Uterus (tissue), 4 donors: ENCODE measurements at places on chromosomes 12 and 14.

DNA sequence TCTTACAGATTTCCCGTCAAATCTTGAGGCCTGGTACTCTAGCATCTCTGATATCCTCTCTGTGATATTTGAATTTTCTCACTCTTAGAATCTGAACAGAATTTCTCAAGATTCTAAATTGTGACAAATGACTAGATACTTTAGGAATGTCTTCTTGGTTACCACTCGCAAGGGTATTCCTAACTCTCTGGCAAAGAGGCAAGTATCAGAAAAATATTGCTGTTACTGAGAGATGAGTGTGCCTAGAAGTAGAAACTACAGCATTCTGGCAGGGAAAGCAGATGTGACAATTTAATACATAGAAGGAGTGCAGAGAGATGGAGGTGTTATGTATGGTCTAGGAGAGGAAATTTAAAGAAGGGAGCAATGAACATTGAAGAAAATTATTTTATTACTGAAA is 467.8 kb downstream of the LRIG3 start:
- DNase-seq: no peak

DNA sequence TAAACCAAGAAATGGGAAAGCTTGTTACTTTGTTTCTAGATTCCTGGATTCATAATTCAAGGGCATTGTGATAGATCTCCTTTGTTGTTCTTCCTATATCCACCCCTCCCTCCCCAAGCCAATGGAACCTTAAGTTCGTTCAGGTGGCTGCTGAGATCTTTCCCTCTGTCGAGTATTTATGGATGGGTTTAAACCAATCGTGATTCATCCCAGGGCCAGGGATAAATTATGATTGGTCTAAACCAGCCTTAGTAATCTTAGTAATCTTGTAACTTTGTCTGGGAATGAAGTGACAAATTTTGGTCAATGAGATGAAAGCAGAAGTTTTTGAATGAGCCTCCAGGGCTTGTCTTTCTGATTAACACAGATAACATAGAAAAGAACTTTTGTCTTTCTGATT is 56.1 kb upstream of the PCED1B start:
- DNase-seq: no peak

DNA sequence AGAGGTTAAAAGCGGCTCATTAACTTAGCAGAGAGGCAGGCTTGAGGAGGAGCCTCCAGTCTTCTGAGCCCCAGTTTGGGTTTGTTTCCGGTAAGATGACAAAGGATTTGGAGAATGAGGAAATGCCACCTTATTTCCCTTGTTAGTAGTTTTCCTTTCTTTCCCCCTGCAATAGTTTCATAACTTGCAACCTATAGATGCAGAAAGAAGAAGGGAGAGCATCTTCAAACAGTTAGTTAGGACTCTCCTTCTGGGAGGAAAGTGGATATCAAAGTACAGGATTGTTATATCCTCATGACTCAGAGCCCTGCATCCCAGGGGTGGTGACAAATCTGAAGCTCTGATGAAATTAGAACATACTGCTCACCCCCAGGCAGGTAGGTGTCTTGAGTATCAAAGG is 180.7 kb upstream of the SLC38A2 start:
- DNase-seq: no peak

GRCh38 chr12:104276273-104277131 is 27.0 kb upstream of the EID3 start:
- no peak for DNase-seq

GRCh38 chr14:80764496-80764895 is 177.0 kb downstream of the CEP128 start:
- no peak for DNase-seq

DNA sequence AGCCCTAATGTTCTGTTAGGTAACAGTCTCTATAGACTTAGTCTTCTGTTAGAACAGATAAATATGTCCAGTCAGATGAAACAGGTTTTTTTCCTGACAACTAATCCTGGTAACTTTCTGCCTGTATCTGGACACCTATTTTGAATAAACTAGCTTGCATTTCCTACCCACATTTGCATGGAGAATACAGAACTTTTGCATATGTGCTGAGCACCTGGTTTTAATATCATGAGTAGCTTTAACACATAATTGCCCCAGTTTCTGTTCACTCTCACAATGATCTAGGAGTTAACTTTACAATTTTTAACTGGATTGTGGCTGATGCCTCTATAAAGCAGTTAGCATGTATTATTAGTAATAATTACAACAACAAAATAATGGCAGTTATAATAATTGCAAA is 111.7 kb downstream of the KTN1 start:
- no peak for DNase-seq

GRCh38 chr14:69036757-69037506 is 57.8 kb upstream of the ACTN1 start:
- no peak for DNase-seq

DNA sequence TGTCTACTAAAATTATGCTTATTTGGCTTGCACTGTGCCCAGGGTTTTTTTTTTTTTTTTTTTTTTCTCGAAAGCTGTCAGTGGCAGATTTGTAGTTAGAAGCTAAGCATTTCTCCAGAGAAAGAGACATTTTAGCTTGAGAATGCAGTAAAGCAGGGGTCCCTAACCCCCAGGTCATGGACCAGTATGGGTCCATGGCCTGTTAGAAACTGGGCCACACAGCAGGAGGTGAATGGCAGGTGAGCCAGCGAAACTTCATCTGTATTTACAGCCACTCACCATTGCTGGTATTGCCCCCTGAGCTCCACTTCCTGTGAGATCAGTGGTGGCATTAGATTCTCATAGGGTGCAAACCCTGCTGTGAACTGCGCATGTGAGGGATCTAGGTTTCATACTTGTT is 73.7 kb downstream of the TMTC2 start:
- no peak for DNase-seq

DNA sequence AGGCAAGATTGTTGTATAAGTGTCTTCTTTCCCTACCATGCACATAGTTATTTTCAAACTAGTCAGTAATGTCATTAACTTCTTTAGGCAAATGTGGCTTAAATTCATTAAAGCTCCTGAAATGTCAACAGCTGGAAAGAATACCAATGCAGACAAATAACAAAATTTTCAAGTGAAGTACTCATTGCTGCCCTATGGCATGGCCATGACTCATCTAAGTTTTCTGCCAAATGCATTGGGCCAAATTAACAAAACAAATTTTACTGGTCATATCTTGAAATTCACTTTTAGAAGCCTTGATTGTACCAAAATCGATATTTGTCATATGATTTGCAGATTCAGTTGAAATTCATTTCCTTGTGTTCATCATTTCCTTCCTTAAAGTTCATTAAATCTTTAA is 915.9 kb downstream of the SLC6A15 start:
- DNase-seq: no peak

GRCh38 chr12:97943359-97943758 is 480.8 kb downstream of the RMST start:
- DNase-seq: no peak

DNA sequence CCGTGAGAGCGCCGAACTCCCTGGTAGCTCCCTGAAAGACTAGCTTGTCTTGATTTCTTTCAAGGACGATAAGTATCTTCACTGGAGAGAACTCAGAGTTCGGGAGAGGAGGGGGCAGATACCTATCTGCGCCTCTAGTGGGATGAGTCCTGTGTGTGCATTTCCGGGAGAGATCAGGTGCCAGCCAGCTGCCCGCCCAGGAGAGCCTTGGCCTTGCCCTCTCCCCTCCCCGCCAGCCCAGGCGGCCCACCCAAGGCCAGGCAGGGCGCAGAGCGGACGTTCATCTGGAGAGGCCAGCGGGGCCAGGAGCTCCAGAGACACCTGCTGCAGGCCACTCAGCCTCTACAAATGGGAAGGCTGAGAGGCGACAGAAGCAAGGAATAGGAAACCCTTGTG is 1.0 kb downstream of the CD9 start:
- DNase-seq: no peak

DNA sequence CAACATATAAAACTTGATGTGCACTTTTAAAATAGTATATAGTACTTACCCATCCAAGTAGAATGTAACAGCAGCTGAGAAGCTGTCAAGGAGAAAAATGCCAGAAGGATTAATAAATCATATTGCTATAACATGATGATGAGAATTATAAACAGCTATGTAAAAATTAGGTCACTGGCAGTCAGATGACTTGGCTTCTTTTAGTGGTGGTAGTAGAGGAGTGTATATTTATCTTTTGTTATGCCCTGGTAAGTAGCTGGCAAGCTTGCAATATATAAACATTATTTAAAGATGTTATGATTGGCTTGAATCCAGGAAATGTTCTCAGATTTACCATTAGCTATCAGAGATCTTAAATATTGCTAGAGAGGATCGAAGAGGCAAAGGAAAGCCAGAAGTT is 471.0 kb upstream of the MGAT4C start:
- no peak for DNase-seq

DNA sequence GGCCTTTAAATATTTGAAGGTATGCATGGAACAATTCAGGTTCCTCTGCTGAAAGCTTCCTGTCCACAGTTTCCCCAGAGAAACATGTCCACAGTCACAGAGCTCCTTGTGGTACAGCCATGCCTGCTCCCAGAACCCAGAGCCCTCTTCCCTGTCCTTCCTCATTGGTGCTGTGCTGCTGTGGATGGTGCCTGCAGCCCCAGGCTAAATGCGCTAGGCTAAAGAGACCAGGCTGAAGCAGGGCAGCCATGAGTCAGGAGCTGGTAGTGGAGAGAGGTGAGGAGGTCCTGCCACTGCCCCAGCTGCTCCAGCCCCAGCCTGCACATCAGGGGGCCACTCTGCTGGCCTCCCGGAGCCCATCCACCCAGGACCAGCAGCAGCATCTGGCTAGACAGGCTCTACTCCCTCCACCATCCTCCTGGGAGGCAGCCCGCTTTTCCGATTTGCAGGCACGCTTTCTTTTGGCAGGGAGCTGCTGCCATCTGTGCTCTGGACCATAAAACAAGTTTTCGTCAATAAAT is 65.4 kb upstream of the DDX11 start:
- no peak for DNase-seq

- no peak for DNase-seq
Observed at GRCh38 chr12:32478858-32479725, 79.7 kb downstream of the FGD4 start.

GRCh38 chr14:27528328-27528727 is 930.5 kb upstream of the NOVA1 start:
- DNase-seq: no peak

- no peak for DNase-seq
Observed at GRCh38 chr12:12930633-12931219, 21.2 kb downstream of the GPRC5D start.

DNA sequence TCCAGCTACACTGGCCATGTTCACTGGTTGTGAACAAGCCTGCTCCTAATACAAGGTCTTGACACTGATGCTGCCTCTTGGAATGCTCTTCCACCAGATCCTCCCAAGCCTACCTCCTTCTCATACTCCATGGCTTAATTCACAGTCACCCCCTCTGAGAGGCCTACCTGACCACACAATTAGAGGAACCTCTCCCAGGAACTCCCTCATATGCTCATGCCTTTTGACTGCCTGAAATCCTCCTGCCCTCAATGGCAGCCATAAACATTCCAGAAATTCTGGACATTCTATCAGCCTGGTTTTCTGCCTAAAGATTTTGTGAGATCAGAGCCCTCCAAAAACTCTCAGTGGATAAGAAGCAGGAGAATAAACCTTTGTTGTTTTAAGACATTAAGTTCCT is 340.2 kb downstream of the C12orf75 start:
- no peak for DNase-seq

GRCh38 chr14:91843437-91843836 is 23.9 kb downstream of the TC2N start:
- DNase-seq: no peak

DNA sequence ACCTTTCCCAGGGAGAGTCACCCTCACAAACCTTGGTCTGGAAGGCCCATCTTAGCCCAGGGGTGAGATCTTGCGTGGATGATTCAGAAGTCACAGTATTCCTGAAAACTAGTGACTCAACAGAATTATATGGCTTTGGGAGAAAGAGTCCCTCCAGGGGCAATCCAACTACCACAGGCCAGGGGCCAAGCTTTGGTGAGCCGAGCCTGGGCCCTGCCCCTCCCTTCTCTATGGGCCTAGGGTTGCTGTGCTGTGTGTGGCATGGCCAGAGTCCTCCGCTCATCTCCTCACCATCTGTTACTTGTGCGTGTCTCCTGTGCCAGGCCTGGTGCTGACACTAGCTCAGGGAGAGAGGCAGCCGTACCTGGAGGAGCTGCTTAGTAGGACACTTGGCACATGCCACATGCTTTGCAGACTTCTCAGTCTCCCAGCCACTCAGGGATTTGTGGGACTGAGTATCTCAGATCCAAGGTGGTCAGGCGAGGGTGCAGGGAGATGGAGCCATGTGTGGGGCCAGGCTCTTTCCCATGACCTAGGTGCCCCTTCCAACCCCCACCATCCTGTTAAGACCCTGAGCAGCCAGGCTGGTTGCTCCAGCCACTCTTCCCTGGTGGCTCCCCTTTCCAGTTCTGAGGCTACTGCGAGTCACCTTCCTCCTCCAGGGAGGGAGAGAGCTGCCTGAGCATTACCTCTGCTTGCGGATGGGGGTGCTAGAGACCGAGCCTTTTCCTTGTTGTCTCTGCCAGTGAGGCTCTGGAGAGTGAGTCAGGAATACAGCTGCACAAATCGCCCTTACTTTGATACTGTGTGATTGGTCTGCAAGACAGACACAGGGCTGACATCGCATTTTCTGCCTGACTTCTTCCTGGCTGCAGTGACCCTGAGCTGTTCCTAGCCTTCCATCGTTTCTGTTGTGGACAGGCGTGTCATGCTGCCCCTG is 94.1 kb downstream of the SLC25A47 start:
- DNase-seq: peak; percentile 56

DNA sequence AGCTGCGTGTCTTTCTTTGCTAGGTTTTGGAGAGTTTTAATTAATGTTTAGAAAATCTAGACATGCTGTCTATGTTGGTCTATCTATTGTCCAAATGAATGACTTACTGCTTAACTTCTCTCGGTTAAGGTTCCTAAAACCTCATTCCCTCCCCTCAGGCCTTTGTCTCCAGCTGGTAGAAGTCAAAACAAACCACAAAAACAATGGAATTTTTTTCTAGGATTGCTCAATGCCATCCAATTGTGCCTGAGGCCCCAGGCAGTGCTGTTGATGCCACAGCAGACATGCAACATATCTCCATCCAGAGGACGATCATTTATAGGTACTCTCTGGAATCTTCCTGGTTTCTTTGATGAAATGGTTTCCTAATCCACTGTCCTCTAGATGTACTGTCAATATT is 448.2 kb upstream of the TBX3 start:
- DNase-seq: no peak

DNA sequence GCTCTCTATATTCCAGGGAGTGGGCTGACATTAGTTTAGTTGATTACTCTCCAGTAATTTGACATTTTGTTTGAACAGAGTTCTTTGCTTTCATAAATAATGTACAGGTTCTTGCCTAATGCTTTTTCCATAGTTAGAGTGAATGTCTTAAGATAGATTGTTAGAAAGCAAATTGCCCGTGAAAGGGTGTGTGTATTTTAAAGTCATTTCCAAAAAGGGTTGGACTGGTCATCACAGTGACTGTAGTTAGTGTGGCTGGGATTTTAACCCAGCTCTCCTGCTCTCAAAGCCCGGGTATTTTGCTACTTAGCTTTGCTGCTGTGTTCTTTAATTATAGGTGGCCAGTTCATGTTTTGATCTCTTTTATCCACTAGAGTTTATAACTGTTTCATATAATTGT is 74.2 kb downstream of the DNAH10 start:
- no peak for DNase-seq

GRCh38 chr14:77206261-77206824 is 24.7 kb downstream of the TMEM63C start:
- no peak for DNase-seq
